ENCODE measurements at places on chromosomes 7 and 10.

DNA sequence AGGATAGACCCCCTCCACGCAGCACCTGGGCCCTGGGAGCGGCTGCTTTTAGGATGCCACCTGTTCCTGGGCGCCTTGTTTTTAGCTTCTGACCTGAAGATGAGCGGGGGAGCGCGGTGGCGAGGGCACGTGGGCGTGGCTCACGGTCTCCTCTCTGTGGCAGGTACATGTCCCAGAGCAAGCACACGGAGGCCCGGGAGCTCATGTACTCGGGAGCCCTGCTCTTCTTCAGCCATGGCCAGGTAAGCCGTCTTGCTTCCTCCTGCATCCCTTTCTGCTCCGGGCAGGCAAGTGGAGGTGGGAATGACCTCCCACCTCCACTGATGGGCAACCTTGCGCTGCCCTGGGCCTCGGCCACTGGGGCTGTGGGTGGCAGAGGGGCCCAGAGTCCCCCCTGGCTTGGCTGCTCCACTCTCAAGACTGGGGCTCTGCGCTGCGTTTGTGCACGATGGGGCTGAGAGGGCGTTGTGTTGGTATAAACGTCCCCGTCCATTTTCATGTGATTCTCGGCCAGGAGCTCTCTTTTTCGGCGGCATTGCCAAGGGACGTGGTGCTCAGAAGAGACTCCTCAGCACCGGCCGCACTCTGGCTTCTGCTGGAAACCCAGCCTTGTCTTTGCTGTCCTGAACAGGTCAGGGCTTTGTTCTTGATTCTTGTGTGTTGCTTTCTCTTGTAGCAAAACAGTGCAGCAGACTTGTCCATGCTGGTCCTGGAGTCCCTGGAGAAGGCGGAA is 9.7 kb downstream of the GET4 start:
- no peak for DNase-seq

GRCh38 chr10:74113546-74113945 is 37.1 kb downstream of the AP3M1 start:
- peak; percentile 31 for DNase-seq

GRCh38 chr7:157359581-157359980 is 22.8 kb downstream of the DNAJB6 start:
- no peak for DNase-seq

- DNase-seq: peak; percentile 48
Observed at GRCh38 chr7:123120286-123120685, 79.5 kb downstream of the SLC13A1 start.

DNA sequence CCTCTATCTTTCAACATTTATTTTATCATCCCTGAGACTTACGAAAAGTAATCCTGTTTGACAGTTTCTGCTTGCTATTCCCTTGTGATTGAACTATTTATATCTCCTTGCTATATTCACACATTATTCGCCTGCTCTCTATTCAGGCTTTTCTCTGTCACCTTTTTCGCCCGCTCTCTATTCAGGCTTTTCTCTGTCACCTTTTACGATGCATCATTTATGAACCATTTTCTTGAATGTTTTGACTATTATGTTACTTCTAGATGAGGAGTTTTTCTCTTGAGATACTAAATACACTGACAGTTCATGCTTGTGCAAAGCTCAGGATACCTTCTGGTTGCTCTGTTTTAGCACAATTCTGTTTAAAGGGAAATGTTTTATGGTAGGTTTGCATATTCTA is 143.3 kb upstream of the VSTM2A start:
- DNase-seq: no peak

DNA sequence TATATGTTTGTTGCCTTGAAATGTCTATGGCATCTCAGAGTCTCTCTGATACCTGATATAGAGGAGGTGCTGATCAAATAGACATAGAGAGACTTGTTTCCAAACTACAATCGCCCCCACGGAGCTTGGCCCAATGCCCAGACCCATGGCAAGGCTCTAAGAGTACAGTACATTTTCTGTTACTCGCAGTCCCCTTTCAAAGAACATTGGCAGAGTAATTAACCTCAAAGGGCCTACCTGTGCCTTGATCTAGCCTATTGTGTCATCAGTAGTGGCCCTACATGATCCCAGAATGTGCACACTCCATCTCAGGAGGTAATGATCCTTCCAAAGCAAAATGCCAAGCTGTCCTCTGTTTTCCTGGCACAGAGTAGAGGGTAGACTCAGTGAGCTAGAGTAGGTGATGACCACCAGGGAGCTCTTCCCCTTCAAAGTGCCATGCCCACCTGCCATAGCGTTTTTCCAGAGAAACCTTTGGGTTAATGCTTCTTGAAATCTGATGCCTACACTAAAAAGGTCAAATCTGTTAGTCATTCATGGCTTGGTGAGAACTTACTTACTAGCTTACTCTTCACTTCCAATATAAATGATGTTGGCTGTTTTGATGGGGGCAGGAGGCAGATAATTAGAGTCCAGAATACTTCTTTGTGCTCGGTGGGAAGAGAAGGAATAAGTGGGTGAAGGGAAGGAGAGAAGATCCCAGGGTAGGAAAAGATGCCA is 41.2 kb upstream of the ACSL5 start:
- DNase-seq: no peak

- no peak for DNase-seq
Observed at GRCh38 chr7:127396184-127396583, 3.7 kb upstream of the ZNF800 start.

DNA sequence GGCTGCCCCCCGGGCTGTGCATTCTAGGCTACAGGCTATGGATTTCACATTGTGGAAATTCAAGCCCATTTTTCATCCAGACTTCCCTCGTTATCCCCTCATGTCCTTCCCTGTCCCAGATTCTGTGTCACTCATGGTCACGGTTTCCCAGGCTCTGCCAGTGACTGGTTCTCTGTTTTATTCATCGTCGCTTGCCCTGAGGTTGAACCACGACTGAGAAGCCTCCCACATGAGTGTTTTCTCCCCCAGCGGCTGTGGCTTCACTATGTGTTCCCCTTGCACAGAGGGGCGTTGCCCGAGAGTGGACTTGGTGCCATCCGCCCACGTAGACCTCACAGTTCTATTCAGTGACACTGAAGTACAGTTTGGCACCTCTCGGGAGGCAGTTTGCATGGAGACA is 14.0 kb downstream of the NOM1 start:
- DNase-seq: no peak

DNA sequence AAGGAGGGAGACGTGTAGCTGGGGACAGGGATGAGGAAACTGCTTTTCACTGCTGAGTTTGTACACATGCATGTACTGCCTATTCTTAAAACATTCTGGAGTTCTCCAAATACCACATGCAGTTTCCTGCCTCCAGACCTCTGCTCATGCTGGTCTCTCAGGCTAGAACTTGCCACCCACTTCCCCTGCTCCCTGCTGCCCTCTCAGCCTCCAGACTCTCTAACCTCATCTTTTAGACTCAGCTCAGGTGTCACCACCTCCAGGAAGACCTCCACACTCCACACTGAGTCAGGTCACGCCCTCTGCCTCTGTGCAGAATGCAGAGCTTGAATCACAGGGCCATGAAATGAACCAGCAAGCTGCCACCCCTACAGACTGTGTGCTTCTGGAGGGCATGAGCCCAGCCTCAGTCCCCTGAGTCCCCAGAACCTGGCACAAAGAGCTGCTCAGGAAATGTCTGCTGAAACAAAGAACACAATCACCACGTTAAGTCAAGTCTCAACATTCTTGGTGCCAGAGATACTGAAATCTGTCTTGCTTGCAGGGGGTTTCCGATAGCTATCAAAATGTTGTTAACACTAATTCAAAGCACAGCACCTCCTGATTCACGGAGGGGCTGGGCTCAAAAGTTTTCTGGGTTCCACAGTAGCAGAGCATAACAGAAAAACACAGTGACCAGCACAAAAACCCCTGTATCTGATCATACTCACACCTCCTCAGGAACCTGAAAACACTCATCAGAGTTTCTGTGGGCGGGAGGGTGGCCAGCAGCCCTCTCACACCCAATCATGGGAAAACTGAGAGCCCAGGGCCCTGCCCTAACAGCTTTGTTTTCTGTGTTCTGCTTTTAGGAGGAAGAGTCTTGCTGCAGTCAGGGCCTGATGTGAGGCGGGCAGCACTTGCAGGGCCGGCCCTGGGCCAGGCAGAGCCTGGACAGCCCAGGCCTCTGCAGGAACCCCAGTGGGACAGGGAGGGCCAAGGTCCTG is 21.1 kb downstream of the FAM53B start:
- no peak for DNase-seq

DNA sequence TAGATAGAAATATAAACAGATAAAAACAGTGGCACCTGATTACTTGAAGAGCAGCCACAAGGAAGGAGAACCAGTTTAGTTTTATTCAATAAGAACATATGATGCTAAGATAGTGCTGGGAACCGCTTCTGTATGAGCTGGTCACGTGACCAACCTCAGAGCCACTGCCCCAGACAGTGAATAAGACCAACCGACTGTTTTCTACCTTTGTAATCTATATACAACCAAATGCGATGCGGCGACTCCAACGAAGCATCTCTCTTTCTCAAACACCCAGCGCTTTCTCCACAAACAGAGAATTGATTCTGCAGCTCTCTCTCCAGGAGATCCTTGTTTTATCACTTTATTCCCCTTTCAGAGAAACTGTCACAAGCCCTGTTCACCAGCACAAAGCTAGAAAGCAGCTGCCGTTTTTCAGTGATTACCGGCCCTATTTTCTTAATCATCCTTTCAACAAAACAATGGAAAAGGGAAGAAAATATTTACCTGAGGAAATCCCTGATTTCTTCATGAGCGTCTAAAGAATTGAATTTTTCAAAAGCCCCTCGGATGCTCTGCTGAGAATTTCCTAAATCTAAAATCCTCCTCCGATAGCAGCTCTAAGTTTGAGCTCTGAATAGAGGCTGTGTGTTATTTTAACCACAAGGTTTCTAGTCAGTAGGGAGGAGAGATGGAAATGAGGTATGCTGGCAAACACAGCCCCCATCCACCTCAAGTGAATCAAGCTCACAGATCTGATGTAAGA is 55.7 kb upstream of the JCAD start:
- no peak for DNase-seq

DNA sequence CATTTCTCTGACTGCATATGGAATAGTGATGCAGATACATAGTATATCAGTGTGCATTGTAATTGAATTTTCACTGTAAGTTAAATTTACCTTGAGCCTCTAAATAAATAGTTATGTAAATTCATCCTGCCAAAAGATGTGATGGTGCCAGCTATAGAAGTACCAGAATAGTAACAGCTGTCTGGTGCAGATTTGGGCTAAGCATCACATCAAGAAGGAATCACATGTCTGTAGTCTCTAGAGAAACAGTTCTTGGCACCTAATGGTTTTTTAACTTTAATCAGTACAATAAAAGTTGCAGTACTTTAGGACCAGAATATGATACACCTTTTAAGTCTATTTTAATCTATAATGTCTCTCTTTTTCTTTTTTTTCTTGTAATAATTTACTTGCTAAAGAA is 17.4 kb downstream of the PLEKHA1 start:
- DNase-seq: no peak

GRCh38 chr10:121983852-121984251 is 5.1 kb upstream of the TACC2 start:
- no peak for DNase-seq

DNA sequence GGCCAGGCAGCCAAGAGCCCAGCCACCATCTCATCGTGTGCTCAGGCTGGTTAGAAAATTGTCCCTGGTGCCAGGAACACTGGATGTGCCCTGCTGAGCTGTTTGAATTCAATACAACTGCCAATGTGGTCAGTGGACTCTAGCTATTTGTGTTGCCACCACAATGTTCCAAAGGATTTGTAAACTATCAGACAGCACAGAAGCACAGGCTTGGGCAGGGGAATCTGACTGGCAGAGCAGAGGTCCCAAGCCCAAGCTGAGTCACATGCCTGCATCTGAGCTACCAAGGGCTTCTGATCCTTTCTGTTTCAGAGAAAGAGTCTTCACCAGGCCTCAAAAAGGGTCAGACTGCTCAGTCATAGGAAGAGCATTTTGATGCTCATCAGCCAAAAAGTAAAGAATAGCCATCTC is 232.1 kb upstream of the SEMA3C start:
- peak; percentile 30 for DNase-seq

DNA sequence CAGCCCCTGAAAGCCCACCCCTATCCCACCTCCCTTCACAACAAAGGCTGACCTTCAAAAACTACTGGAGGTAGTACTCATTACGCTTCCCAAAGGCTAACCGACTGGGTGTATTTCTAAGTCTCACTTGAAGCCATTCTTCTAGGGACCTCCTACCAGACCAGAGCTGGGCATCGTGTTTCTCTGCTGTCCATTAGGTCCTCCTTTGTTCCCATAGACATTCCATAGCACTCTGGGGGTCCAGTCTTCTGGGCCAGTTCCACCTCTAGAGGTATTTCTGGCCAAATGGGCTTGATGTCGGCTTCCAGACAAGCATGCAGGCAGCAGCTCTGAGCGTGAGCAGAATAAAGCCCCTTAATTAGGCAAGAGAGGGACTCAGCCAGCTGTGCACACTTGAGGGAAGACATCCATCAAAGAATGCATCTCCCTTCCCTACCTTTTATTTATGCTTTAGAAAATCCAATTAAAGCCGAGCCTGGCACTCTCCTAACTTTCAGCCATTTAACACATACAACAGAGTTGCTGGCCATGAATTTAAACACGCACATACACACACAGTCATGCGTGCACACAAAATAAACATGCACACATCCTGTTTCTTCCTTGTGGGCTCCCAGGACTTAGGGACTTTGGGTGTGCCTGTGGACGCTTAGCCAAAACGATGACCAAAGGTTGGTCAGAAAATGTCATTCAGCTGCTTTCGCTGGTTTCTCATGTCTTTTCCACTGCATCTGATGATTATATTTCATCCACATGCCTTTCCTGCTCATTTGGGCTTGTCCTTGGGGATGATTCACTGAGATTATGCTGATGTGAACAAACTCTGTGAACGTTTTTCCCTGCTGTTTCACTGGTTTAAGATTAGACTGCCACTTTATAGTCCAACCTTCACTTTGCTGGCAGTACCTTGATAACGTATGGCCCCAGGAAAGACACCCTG is 362.0 kb upstream of the NFE2L3 start:
- DNase-seq: no peak

DNA sequence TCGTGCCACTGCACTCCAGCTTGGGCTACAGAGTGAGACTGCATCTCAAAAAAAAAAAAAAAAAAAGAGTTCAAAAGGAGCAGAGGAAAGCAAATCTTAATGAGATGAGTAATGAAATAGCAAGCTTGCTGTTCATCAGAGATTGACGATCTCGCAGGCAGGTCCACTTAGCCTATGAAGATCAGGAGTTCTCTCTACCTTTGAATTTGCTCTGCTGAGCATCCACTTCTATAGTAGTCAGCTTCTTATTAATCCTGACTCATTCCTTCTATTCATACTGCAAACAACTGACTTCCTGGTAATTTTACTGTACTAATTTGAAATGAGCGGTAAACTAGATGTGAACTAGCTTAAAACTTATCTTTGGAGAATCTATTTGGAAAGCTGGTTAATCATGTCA is 1014.6 kb downstream of the GATA3 start:
- no peak for DNase-seq

DNA sequence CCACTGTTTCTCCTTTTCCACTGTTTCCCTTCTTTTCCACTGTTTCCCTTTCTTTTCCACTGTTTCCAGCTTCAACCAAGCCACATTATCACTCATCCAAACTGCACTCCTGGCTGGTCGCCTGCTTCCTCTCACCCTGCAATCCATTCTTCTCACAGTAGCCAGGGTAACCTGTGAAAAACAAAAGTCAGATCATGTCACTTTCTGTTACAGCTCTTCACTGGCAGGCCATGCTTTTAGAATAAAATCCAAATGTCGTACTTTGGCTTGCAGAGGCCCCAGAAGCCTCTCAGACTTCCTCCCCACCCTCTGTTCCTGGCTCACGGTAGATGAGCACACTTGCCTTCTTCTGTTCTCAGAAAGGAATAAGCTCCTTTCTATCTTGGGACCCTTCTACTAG is 33.9 kb downstream of the STARD3NL start:
- peak; percentile 58 for DNase-seq
